ENCODE measurements at places on chromosomes 3 and 15. TPM values are rescaled to one million over a fixed set of nuclear protein-coding genes. Genes with fewer than 3 reads are reported as not detected.

Gene DPPA2
- not detected for polyA plus RNA-seq

Gene SH2D7
- not detected for polyA plus RNA-seq

Gene STAB1
- polyA plus RNA-seq = not detected

DNA sequence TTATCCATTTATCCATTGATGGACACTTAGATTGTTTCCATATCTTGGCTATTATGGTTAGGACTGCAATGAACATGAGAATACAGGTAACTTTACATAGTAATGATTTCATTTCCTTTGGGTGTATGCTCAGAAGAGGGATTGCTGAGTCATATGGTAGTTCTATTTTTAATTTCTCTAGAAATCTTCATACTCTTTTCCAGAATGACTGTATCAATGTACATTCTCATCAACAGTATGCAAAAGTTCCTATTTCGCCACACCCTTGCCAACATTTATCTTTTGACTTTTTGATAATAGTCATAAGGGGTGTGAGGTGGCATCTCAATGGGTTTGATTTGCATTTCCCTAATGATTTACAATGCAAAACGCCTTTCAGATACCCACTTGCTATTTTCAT, 6.2 kb upstream of the NIPA1 start:
- no peak overlapping the region for H3K27ac ChIP-seq
- H3K27me3 ChIP-seq = no peaks in the 10 kb centered on the region
- no peak overlapping the region for H3K4me3 ChIP-seq
- no peak for DNase-seq

- DNase-seq = no peak
- no peaks in the 10 kb centered on the region for H3K36me3 ChIP-seq
- H3K4me3 ChIP-seq = no peak overlapping the region
- no peaks in the 10 kb centered on the region for H3K27me3 ChIP-seq
These were observed 302.9 kb upstream of the ARHGEF26 start for GRCh38 chr3:153818338-153818737.

Data from naive thymus-derived CD4-positive, alpha-beta T cell (primary cell).